Omental fat pad (tissue), 4 donors: ENCODE measurements at places on chromosomes 2 and 18.

- no peak for DNase-seq
These were observed 23.7 kb upstream of the WIPF1 start for GRCh38 chr2:174621323-174621722.

- no peak for DNase-seq
These were observed 52.3 kb upstream of the ITGB6 start for GRCh38 chr2:160252278-160252887.

- no peak for DNase-seq
These were observed 12.1 kb upstream of the KDSR start for GRCh38 chr18:63378919-63379638.

DNA sequence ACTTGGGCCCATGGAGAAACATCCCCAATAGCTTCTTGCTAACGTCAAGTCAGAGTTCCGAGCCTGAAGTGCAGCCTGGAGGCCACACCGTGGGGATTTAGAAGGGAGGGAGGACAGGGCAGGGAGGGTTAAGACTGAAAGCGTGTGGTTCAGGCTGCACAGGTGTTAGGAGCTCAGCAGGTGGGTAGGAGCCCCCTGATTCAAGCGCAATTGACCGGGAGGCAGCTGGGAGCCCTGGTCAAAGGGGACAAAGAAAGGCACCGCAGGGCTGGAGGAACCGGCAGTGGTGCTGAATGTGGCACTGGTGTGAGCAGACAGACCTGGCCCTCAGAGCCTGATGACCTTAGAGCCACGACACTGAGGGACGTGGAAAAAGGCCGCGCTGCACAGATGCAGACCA, 149.6 kb downstream of the TMEM18 start:
- no peak for DNase-seq

DNA sequence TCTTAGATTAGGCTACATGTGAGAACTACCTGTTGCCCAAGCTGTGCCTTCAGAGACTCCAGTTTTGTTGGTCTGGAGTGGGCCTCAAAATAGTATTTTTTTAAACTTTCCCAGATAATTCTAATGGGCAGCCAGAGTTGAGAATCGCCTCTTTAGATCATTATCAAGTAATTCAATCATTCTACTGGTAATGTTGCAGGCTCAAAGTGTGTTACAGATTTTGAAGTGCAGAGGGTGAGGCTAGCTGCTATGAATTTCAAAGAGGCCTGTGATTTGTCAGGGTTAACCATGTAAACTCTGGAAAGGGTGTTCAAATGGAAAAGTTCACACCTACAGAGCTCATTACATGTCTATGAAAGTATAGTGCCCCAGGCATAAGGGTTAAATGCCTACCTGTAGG, 30.1 kb downstream of the ANKRD29 start:
- no peak for DNase-seq

DNA sequence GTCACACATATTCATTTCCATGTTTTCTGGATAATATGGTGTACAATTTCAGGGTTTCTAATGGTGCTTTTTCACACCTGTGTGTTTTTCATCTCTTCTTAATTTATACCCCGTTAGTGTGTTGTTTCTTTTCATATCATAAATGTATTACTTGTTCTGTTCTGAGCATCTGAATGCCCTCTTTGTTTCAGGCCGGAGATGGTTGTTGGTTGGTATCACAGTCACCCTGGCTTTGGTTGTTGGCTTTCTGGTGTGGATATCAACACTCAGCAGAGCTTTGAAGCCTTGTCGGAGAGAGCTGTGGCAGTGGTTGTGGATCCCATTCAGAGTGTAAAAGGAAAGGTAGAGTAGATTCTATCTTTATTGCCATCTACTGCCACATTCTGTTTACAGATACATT, 45.1 kb upstream of the TBR1 start:
- no peak for DNase-seq

DNA sequence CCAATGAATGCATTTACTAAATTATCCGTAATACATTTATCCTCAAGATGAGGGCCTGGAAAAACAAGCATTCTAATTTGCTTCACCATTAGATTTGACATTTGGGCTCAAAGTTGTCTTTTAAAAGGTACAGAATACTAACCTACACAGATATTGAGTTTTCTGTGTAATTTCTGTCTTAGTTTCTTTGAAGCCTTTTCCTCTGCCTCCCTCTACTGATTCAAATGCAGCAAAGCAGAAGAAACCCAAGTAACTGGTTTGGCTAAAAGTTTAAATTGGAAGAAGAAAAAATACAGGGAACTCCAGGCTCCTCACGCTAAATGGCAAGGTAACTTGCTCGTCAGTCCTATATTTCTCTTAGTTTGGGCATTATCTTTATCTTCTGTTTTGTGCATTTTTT, 53.3 kb upstream of the SLC5A7 start:
- DNase-seq, result no peak
